ENCODE measurements at places on chromosomes 7 and 10. TPM values are rescaled to one million over a fixed set of nuclear protein-coding genes. Genes with fewer than 3 reads are reported as not detected.

KNDC1 gene
- 0.64 TPM for total RNA-seq

DIP2C gene
- total RNA-seq: 3.1 TPM

SFTPD gene
- total RNA-seq: 0.83 TPM

CFAP46 gene
- total RNA-seq: 0.19 TPM

DNA sequence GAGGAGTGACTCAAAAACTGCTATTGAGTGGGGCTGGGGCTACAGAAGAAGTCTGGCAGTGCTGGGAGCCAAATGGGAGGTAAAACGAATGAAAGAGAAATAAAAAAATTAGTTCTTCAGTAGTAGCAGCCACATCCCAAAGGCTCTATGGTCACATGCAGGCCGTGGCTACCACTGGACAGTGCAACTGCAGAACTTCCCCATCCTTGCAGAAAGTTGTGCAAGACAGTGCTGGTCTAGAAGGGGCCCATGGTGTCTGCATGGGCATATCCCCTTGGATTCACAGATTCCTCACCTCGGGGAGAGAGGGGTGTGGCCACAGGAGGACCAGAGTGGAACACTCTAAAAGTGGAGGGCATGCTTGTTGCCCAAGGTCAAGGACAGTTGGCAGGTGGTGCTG lies 47.6 kb downstream of the RPS24 start:
- no peaks in the 10 kb centered on the region for H3K27me3 ChIP-seq
- no peaks in the 10 kb centered on the region for H3K4me1 ChIP-seq
- no peak for DNase-seq
- H3K4me3 ChIP-seq: no peak overlapping the region

DNA sequence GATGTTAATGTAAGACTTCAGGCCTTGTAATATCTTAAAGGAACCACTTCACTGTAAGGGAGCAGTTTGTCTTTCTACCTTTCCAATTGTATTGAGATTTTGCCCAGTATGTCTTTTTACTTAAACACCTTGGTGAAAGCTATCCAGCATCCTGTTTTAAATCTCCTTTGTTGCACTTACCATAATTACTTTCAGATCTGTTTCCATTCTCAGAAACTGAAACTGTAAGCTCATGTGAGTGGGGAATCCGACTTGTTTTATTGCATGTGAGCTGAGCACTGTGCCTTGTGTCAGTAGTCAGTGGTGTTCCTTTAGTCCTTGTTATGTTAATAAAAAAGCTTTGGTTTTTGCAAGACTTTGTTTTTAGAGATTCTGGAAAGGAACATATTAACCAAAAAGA lies 42.2 kb downstream of the BMPR1A start:
- no peaks in the 10 kb centered on the region for H3K27me3 ChIP-seq
- no peak overlapping the region for H3K27ac ChIP-seq
- H3K36me3 ChIP-seq: no peaks in the 10 kb centered on the region
- H3K4me1 ChIP-seq: peaks cover 6% of the 10 kb centered on the region
- no peak overlapping the region for H3K4me3 ChIP-seq

- no peak overlapping the region for H3K27ac ChIP-seq
- no peak overlapping the region for H3K4me3 ChIP-seq
- H3K27me3 ChIP-seq: no peaks in the 10 kb centered on the region
- peaks cover 5% of the 10 kb centered on the region for H3K4me1 ChIP-seq
Observed at GRCh38 chr7:149870274-149870673, 3.5 kb upstream of the ATP6V0E2 start.

DNA sequence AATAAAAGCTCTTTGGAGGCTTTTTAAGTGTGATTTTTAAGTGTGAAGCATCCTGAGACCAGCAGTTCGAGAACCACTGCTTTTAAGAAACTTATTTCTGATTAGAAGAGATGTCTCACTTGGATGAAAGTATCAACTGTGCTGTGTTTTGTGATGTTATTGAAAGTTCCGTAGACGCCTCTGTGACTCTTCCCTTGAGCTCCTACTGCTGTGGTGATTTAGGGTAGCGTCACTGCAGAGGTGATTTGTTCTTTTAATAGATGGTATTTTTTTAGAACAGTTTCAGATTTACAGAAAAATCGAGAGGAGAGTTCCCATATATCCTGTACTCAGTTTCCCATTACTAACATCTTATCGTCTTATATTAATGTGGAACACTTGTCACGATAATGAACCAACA lies 29.5 kb downstream of the FBH1 start:
- no peak overlapping the region for H3K4me3 ChIP-seq
- H3K36me3 ChIP-seq: peaks cover 49% of the 10 kb centered on the region
- no peak overlapping the region for H3K27ac ChIP-seq
- no peaks in the 10 kb centered on the region for H3K27me3 ChIP-seq

- no peaks in the 10 kb centered on the region for H3K36me3 ChIP-seq
- H3K27me3 ChIP-seq: no peaks in the 10 kb centered on the region
- H3K4me3 ChIP-seq: no peak overlapping the region
- H3K4me1 ChIP-seq: no peaks in the 10 kb centered on the region
- H3K27ac ChIP-seq: no peak overlapping the region
Observed at GRCh38 chr7:115293628-115294240, 371.8 kb downstream of the MDFIC start.

DNA sequence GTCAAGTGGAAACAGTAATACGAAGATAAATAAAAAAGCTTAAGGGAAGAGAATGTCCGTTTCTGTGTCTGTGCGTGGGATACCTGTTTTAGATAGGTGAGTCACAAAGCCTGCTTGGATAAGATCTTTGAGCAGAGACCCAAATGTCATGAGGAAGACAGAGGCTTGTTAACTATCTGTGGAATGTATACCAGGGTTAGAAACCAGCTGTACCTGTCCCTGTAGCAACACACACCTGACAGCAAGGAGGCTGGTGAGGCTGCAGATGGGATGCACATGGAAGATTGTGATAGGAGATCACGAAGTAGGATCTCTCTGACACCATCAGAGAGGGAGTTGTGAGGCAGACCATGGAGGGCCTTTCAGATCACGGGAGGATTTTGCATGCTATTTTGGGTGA lies 105.3 kb downstream of the ARHGAP21 start:
- H3K4me3 ChIP-seq: no peak overlapping the region
- H3K4me1 ChIP-seq: no peaks in the 10 kb centered on the region
- no peak overlapping the region for H3K27ac ChIP-seq
- no peaks in the 10 kb centered on the region for H3K36me3 ChIP-seq
- H3K27me3 ChIP-seq: no peaks in the 10 kb centered on the region

DNA sequence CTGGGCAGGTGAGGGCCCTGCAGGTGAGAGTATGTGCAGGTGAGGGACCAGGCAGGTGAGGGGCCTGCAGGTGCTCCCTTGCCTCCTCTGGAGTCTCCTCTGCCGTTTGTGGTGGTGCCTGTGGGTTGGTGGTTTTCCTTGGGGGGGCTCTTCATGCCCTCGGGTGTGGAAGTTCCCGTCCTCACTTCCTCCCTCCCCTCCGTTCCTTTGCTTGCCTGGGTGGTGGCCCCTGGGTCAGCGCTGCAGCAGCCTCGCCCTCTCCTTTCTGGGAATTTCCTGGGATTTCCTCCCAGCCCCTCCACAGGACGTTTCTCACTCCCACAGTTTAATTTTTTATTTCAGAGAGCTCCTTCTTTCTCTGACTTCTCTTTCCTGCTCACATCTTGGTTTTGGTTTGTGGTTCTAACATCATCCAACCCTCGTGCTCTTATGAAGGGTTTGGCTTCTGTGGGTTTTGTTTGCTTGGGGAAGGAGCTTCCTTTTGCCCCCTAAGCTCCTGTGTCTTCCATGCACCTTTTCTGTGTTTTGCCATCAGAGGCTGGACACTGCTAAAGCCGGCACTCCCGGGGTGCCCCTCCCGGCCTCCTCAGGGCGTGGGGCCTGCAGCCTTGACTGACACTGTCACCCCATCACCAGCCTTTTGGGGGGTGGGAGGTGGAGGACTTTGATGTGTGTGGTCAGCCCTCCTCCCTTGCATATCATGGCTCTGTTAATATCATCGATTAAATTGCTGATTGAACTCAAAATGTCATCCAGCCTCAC lies 29.2 kb upstream of the ADGRA1 start:
- H3K36me3 ChIP-seq: no peaks in the 10 kb centered on the region
- H3K4me3 ChIP-seq: no peak overlapping the region
- H3K27me3 ChIP-seq: no peaks in the 10 kb centered on the region
- peaks cover 5% of the 10 kb centered on the region for H3K4me1 ChIP-seq
